Frontal cortex (tissue), 4 donors: ENCODE measurements at places on chromosomes 12 and 14. TPM values are rescaled to one million over a fixed set of nuclear protein-coding genes. Genes with fewer than 3 reads are reported as not detected.

SLCO1B3 gene
- total RNA-seq: not detected

DNA sequence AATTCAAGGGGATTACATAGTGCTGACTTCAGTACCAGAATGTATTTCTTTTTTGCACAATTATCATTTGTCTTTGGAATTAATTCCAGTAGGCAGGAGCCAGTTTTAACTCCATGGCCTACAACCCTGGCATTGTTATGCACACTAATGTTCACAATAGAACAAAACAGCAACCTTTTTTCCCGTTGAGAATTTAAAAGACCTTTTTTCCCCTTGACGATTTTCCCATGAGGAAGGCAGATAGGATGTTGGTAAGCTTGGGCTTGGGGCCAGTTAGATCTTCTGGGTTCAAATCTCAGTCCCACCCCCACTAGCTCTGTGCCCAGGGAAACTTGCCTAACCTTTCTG is 13.7 kb downstream of the AKAP6 start:
- no peak for DNase-seq

GRCh38 chr12:82025462-82025861 is 266.3 kb upstream of the PPFIA2 start:
- DNase-seq: no peak

GRCh38 chr12:127742231-127742630 is 524.7 kb upstream of the TMEM132C start:
- DNase-seq: no peak

DNA sequence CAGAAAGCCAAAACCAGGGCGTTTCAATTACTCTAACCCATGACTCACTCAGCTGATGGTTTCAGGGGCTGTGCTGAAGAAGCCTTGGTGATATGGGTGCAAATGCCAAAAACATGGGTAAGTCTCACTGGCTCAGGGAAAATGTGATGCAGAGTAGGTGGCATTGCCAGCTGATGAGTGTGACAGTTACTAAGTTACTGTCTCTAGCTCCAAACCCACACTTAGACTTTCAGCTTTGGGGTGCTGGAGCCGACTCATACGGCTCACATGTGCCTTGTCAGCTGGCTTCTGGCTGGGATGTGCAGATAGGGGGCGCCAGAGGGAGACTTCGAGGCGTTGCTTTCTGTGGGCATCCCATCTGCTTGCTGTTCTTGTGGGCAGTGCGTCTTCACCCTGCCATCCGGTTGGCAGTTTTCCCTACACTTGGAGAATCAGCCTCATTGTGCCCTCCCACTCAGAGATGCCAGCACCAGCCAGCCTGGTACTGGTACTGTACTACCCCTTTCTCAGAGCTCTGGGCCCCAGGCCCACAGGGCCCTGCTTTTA is 11.1 kb upstream of the KRT7 start:
- DNase-seq: no peak

- no peak for DNase-seq
These were observed 362.6 kb downstream of the AEBP2 start for GRCh38 chr12:19801941-19802340.

LHX5 gene
- 0.41 TPM for total RNA-seq

DLGAP5 gene
- total RNA-seq: 4.9 TPM

DNA sequence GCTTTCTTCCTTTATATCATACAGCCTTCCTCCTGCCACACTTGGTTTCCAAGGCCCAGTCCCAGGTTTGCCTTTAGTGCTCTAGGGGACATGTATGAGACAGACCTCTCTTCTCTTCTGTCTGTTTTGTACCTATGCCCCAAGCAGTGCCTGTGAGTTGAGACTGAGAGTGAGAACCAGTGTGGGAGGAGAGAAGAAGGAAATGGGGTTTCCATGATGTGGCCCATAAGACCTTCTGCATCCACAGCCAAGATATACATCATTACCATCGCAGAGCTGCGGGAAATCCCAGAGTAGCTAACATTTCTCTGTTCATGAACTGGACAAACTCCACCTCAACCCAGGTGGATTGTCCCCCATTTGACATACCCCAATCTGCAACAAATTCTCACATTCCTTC is 2.8 kb downstream of the TESPA1 start:
- DNase-seq: no peak

DNA sequence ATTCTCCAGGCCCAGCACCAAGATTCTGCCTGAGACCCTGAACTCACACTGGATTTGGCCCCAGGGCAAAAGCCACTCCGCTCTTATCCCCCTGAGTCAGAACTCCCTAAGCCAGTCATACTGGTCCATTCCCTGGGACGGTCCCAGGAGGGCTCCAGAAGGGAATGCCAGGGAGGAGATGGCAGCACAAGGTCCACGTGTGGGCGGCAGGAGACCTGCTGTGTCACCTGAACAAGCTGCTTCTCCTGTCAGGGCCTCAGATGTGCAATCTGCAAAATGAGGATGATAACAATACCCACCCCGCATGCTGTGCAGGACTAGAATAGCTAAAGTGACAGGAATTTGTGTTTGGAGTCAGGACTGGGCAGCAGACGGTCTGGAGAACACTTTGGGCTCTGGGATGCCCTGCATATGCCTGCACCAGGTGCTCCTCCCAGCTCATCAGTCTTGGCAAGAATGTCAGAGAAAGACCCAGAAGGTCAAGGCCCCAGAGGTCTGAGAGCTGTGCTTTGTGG is 40.3 kb downstream of the CMKLR1 start:
- no peak for DNase-seq

SYCP3 gene
- total RNA-seq: 0.82 TPM

CPNE6 gene
- total RNA-seq: 35.5 TPM

DNA sequence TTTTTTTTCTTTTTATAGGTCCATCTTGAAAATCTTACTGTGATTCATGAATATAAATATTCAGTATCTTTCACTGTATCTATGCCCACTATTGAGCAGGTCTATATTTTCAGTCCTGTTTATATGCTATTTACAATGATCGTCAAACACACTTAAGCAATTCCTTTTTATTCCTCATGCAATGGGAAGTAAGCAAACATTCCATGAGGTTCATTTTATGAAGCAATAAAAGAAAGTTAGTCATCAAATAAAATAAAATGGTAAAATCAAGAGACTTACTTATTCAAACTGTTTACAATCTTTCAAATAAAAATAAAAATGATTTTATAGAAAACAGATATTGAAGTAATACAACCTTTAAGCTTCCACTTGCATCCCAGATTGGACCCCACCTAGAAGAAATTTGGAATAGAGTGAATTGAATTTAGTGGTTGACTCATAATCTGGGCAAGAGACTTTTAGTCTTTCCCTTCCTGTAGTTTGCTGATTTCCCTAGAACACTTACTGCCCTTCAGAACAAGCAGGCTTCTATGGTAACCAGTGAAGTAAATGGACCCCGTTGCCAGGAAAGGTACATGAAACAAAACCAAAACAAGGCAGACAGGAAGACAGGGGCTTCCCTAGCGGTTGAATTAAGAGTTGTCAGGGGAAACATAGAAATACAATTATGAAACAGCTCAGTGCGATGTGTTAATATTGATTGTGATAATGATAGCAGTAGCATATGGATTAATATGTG is 241.0 kb upstream of the ATP2B1 start:
- no peak for DNase-seq

DNA sequence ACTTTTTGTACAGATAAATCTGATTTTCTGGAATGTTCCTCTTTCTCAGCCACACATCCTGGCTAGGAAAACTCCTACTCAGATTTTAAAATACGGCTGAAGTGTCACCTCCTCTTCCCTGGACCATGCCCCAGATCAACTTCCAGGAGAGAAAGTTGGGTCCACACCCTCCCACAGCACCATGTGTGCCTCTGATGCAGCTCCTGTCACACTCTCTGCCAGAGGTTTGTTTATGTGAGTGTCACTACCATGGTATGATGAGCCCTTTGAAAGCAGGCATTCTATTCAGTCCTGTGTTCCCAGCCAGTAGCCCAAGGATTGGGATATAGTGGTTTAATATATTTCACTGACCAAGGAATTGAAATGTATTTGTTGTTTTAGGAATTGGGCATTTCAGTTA is 287.2 kb upstream of the ATP2B1 start:
- no peak for DNase-seq

DNA sequence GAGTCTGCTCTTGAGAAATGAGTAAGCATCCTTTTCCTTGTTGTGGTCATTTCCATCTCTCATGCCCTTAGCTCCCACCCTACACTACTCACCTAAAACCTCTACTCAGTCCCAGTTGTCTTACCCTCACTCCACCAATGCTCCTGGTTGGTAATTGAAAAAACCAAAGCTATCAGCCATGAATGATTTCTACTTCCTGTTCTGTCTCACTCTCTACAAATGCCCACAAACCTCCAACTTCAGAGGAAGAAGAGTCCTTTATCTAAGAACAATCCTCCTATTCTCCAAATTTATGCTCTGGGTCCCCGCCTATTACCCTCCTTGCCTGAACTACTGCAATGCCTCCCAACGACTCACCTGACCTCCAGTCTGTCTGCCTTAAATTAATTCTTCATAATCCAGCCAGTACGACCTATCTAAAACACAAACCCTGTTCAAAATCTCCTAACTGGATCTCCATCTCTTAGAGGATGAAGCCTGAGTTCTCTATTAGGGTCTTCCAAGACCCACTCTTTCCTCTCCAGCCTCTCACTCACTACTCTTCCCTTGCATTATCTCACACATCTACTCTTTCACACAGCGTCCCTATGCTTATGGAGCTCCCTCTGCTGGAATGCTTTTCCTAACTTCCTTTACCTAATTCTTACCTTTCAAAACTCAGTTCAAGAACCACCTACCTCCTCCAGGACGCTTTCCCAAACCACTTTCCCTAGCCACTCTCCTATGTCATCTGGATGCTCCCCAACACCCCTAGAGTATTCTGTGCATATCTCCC is 2.2 kb downstream of the DHRS1 start:
- DNase-seq: no peak

UNC119B gene
- 11.0 TPM for total RNA-seq

- DNase-seq: no peak
These were observed 35.7 kb downstream of the MRPL42 start for GRCh38 chr12:93502802-93503623.

DNA sequence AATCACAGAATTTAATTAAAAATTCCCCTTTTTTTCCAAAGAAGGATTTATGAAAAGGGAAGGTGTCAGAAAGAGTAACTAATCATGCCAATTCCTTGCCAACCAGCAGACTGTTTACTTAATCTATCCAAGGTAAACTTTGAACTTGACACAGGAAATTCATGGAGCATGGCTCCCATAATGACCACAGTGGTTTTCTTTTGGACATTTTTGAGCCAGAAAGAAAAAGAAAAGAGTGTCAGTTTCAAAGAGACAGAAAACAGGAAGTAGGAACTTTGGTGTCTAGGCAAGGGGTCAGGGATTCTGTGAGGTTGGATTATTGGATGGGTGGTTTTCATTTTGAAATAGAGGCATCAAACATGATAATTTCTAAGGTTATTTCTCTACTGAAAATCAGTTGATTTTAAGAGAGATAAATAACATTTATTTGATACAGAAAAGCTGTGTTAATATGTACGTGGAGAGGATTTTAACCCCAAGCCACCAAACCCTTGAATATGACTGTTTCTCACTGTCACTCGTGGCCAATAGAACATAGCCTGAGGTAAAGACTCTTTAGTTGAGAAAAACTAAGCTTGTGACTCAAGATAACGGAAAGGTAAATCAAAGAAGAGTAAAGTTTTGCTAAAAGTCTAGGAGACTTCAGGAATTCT is 196.1 kb downstream of the TTC6 start:
- no peak for DNase-seq

DNA sequence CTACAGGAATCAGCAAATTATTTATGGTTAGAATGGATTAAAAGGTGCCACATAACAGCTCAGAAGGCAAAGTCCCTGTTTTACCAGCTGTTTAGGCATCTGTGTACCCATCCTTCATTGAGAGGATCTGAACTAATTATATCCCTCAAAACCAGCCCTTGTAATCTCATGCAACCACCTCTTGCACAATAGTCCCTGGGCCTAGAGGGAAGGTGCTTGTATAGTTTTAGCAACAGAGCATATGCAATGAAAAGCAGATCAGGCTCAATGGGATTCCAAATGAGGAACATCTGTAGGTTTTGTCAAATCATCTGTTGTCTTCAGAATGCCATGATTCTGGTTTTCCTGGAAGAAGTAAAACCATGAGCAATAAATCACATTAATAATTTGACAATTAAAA is 26.0 kb upstream of the GLIPR1L2 start:
- no peak for DNase-seq

NRL gene
- total RNA-seq: 1.2 TPM

DNA sequence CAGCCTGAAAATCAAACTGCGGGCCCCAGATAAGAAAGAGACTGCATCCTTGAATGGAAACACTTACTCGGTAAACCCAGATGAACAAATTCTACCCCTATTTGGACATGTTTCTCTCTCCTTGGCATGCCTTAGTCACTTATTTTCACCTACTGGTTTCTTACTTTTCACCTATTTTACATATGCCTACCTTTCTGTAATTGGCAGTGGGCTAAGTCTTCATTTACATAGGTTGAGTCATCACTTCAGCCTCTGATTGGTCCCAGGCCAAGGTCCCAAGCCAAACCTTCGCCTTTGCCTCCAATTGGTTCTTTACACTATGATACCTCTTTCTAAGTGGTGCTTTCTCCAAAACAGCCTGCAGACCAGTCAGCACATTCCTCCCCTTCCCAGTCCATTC is 111.3 kb downstream of the DYRK2 start:
- DNase-seq: no peak

GRCh38 chr14:22797017-22797917 is 18.0 kb downstream of the SLC7A7 start:
- no peak for DNase-seq

OR6C2 gene
- total RNA-seq: not detected

DNA sequence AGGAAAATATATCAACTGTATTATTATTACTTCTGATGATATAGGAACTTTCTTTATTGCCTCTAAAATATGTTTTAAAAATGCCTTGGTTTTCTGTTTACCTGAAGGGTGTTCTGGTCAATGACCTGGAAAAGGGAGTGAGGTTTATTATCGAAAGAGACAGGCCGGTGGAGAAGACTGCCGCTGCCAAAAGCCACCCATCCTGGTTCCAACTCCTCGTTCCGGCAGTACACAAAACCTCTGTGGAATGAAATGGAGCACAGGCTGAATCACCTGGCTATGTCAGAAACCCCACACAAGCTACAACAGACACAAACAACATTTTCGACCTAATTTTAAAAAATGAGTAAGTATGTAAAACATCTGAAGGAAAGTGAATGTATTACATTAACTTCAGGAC is 73.6 kb downstream of the HECTD4 start:
- no peak for DNase-seq

DNA sequence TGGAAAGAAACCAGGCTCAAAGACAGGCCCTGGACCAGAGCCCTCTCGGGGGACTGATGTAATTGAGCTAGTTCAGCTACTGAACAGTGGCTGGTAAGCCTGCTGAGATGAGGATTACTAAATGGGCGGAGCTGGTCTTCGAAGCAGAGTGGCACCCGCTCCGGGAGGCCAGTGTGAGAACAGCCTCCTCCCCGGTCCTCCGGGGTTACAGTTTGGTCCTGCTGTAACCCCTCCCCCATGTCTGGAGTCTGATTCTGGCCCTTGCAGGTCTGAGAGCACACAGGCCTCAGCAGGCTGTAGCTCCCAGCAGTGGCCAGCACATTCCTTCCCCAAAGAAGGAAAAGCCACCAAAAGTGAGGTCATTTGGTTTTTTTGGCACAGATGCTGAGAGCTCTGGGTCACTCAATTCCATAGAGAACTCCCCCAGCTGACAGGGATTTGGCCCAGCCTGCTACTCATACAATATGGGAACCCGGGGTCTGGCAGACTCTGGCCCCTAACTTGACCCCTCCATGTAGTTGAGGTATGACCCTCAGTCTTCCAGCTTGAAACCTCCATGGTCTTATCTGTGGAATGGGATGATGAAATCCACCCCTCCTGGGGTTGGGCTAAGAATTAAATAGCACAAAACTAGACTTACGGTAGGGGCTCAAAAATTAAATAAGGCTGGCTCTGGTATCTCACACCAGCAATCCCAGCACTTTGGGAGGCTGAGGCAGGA is 39.0 kb downstream of the ACTN1 start:
- no peak for DNase-seq
